ENCODE measurements at places on chromosomes 4 and X.
A peak's percentile ranks its signal among the peaks of the same experiment; 100 is the strongest.

GRCh38 chr4:138975225-138975624 is 40.4 kb upstream of the NOCT start:
- H3K27me3 ChIP-seq, result no peaks in the 10 kb centered on the region
- no peaks in the 10 kb centered on the region for H3K36me3 ChIP-seq
- no peak overlapping the region for H3K27ac ChIP-seq
- no peaks in the 10 kb centered on the region for H3K4me1 ChIP-seq
- no peak overlapping the region for H3K4me3 ChIP-seq
- DNase-seq, result no peak

DNA sequence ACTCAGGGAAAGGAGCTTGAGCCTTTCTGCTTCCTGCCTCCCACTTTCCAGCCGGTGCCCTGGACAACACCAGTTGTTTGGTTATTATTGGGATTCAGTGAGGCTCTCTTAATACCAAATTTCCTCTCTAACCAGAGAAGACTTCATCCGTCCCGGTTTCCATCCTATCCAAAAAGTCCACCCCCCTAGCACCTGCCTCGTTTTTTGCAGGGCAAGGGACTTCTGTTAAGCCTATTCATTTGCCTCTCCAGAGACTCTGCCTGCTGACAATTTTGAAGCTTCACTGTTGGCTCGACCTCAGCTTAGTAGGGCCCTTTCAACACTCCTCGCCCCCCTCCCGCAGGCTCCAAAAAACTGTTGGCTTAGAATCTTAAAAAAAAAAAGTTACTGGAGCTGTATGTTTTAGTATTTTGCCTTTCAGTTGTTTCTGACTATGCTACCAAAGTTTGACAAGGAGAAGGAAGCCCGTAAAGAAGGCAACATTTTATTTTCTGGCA is 779 bp upstream of the PRSS12 start:
- H3K36me3 ChIP-seq, result no peaks in the 10 kb centered on the region
- no peak overlapping the region for H3K27ac ChIP-seq
- DNase-seq, result no peak
- H3K4me3 ChIP-seq, result peak overlapping the region; percentile 61
- H3K4me1 ChIP-seq, result peaks cover 13% of the 10 kb centered on the region

GRCh38 chr4:2254665-2255500 is 7.0 kb downstream of the MXD4 start:
- H3K27ac ChIP-seq, result no peak overlapping the region
- peaks cover 2% of the 10 kb centered on the region for H3K36me3 ChIP-seq
- H3K4me3 ChIP-seq, result no peak overlapping the region
- no peaks in the 10 kb centered on the region for H3K4me1 ChIP-seq
- no peaks in the 10 kb centered on the region for H3K27me3 ChIP-seq
- DNase-seq, result peak; percentile 20

GRCh38 chrX:153476666-153477363 is 6.4 kb upstream of the HAUS7 start:
- H3K27ac ChIP-seq, result no peak overlapping the region
- H3K4me3 ChIP-seq, result no peak overlapping the region

DNA sequence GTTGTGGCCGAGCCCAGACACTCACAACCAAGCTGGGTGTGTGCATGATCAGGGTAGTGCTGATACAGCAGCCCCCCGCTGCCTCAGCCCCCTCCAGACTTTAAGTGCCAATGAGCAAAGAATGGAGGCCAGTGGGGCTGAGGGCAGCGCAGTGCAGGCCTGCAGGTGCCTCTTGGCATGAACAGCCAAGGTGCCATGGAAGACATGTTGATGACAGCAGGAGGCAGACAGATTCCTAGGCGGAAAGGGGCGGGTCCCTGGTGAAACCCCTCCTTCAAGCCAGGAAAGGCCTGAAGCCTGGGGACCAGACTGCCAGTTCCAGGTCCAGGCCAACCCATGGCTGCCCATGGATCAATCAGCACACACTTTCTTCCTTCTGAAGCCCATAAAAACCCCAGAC is 253.3 kb upstream of the ETNPPL start:
- H3K27ac ChIP-seq, result no peak overlapping the region
- peaks cover 11% of the 10 kb centered on the region for H3K27me3 ChIP-seq
- peaks cover 3% of the 10 kb centered on the region for H3K4me1 ChIP-seq
- no peaks in the 10 kb centered on the region for H3K36me3 ChIP-seq
- no peak overlapping the region for H3K4me3 ChIP-seq

DNA sequence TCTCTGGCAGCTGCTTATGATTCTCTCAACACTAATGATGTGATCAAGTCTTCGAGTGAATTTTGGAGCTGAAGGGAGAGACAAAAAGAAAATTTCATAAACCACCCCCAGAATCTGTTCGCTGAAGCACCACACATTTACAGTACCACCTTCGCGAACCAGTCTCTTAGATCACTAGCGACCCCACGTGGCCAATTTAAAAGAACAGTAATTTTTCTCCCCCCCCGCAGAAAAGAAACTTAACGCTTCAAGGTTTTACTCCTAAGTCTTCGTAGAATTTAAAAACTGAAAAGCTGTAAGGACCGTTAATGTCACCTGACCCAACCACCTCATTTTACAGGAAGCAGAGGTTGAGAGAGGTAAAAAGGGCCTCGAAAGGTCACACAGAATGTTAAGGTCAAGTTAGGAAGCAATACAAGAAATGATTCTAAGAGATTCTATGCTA is 187.5 kb downstream of the QDPR start:
- no peak overlapping the region for H3K4me3 ChIP-seq
- peak; percentile 56 for DNase-seq
- peaks cover 23% of the 10 kb centered on the region for H3K27me3 ChIP-seq
- H3K4me1 ChIP-seq, result peaks cover 9% of the 10 kb centered on the region
- no peak overlapping the region for H3K27ac ChIP-seq
- H3K36me3 ChIP-seq, result no peaks in the 10 kb centered on the region

GRCh38 chr4:42656944-42657792 is at the start of gene ATP8A1:
TSS of gene ATP8A1 (minus strand) at chr4:42657105. CDS start at chr4:42656873, 232 bp downstream.
- peak; percentile 94 for DNase-seq
- H3K27ac ChIP-seq, result peak within 1 kb of the TSS; percentile 96
- H3K4me1 ChIP-seq, result peaks cover 41% of the 10 kb centered on the region
- peaks cover 24% of the 10 kb centered on the region for H3K36me3 ChIP-seq
- H3K4me3 ChIP-seq, result peak within 1 kb of the TSS; percentile 91

GRCh38 chrX:40165861-40166260 is 68.1 kb upstream of the BCOR start:
- H3K4me1 ChIP-seq, result peaks cover 41% of the 10 kb centered on the region
- no peak overlapping the region for H3K4me3 ChIP-seq
- no peak for DNase-seq
- no peak overlapping the region for H3K27ac ChIP-seq
- H3K27me3 ChIP-seq, result peaks cover 7% of the 10 kb centered on the region

DNA sequence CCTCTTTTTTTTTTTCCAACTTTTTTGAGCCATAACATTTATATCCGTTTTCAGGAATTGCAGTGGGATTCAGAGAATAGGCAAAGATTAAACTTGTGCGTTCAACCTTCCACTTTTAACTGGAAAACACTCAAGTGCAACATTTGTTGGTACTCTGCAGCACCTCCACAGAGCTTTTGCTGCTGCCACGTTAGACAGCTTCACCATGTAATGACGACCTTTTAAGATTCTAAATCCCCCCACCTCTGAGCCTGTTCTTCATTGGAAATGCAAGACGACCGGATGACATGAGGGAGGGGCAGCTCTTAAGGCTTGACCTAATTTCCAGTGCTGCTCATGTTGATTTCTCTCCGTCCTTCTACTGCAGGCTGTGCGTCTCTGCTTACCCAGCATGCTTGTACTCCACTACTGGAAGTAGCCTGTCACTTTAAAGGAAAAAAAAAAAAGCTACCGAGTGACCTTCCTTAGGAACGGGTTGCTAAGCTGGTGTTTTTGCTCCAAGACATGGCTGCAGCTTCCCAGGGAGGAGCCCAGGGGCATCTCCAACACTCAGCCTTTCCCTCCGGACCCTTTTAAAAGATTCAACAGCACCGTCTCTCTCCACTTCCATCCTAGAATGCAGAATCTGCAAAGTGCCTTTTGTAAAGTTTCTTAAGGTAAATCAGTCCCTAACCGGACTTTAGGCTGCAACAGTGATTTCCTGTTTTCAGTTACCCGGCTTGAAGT is at the start of gene CC2D2A:
TSS of gene CC2D2A (plus strand) at position 481 of the 726 bp plus-strand sequence. CDS start 6,051 bp downstream, outside the sequence.
- DNase-seq, result no peak
- no peaks in the 10 kb centered on the region for H3K36me3 ChIP-seq
- H3K27ac ChIP-seq, result no peak within 1 kb of the TSS
- H3K27me3 ChIP-seq, result peaks cover 4% of the 10 kb centered on the region
- peaks cover 12% of the 10 kb centered on the region for H3K4me1 ChIP-seq

DNA sequence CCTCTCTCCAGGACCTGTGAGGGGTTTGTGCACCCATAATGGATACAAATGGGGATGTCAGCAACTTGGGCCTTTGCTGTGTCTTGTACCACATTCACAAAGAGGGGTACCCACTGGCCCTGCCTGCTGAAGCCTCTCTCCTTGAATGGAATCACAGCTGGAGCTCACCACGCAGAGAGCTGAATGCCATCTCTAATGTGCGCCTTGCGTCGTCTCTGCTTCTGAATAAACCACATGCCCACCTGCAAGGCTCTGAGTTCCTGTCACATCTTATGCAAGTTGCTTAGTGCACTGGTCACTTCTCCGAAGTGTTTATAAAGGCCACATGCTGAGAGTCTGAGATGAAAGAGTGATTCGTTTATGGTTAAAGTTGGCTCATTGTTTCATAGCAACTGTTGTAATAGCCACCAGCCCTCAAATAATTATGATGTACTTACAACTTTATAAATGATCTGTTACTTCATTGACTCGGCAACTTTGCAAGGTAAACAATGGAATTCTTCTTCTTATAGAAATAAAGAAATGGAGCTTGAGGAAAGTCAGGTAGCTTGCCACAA is 6.2 kb upstream of the PUDP start:
- no peaks in the 10 kb centered on the region for H3K36me3 ChIP-seq
- H3K4me3 ChIP-seq, result no peak overlapping the region
- H3K4me1 ChIP-seq, result no peaks in the 10 kb centered on the region
- H3K27me3 ChIP-seq, result peaks cover 5% of the 10 kb centered on the region
- H3K27ac ChIP-seq, result no peak overlapping the region

- no peaks in the 10 kb centered on the region for H3K4me1 ChIP-seq
- H3K36me3 ChIP-seq, result no peaks in the 10 kb centered on the region
- no peak overlapping the region for H3K27ac ChIP-seq
- H3K4me3 ChIP-seq, result no peak overlapping the region
- DNase-seq, result no peak
Observed at GRCh38 chr4:154086247-154086646, 297.4 kb upstream of the SFRP2 start.

- H3K4me1 ChIP-seq, result peaks cover 40% of the 10 kb centered on the region
- H3K4me3 ChIP-seq, result peak overlapping the region; percentile 85
- H3K36me3 ChIP-seq, result peaks cover 16% of the 10 kb centered on the region
- no peak for DNase-seq
- no peaks in the 10 kb centered on the region for H3K27me3 ChIP-seq
Observed at GRCh38 chrX:24023544-24023943, 3.4 kb downstream of the KLHL15 start.

GRCh38 chr4:3766785-3767569 is 792 bp downstream of the ADRA2C start:
- H3K36me3 ChIP-seq, result peaks cover 1% of the 10 kb centered on the region
- peaks cover 7% of the 10 kb centered on the region for H3K4me1 ChIP-seq
- peaks cover 74% of the 10 kb centered on the region for H3K27me3 ChIP-seq
- no peak overlapping the region for H3K4me3 ChIP-seq
- H3K27ac ChIP-seq, result no peak overlapping the region

- H3K36me3 ChIP-seq, result no peaks in the 10 kb centered on the region
- no peak overlapping the region for H3K27ac ChIP-seq
- no peaks in the 10 kb centered on the region for H3K27me3 ChIP-seq
- no peak overlapping the region for H3K4me3 ChIP-seq
- no peak for DNase-seq
- H3K4me1 ChIP-seq, result no peaks in the 10 kb centered on the region
Observed at GRCh38 chr4:167614866-167615265, 380.6 kb upstream of the SPOCK3 start.

- no peak for DNase-seq
- peaks cover 20% of the 10 kb centered on the region for H3K36me3 ChIP-seq
- H3K27me3 ChIP-seq, result peaks cover 8% of the 10 kb centered on the region
- H3K4me1 ChIP-seq, result peaks cover 45% of the 10 kb centered on the region
Observed at GRCh38 chrX:107709266-107709806, 66.3 kb downstream of the TSC22D3 start.

DNA sequence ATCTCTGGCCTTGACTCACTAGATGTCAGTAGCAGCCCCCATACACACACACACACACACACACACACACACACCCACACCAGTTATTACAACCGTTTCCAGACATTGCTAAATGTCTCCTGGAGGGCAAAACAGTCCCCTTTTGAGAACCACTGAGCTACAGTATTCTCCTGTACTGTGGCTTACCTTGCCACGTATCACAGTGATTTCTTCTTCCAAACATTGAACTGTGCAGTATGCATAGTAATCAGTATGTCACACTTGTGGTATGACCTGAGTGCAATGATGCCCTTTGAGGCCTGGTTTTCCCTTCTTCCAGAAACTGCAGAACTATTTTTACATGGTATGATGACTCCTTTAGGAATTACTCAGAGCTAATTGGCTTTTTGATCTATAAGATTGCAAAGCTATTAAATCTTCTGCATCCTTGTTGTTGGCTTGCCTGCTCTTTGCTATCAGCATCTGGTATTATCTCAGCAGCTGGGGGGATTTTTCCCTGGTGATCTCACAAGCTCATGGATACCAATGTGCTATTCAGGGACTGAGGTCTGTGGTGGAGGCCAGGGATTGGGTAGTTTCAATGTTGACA is 3.6 kb upstream of the THOC2 start:
- H3K27me3 ChIP-seq, result no peaks in the 10 kb centered on the region
- no peak for DNase-seq

- no peak for DNase-seq
- no peak overlapping the region for H3K27ac ChIP-seq
- no peaks in the 10 kb centered on the region for H3K4me1 ChIP-seq
- H3K4me3 ChIP-seq, result no peak overlapping the region
Observed at GRCh38 chr4:102847687-102848086, 20.3 kb upstream of the UBE2D3 start.

GRCh38 chr4:143358923-143359643 is 22.4 kb downstream of the GAB1 start:
- H3K4me1 ChIP-seq, result peaks cover 19% of the 10 kb centered on the region
- H3K4me3 ChIP-seq, result no peak overlapping the region
- DNase-seq, result peak; percentile 39
- peak overlapping the region; percentile 39 for H3K27ac ChIP-seq
- H3K27me3 ChIP-seq, result peaks cover 8% of the 10 kb centered on the region

GRCh38 chr4:141328560-141329173 is 108.0 kb downstream of the ZNF330 start:
- no peak for DNase-seq
- H3K27ac ChIP-seq, result no peak overlapping the region
- H3K27me3 ChIP-seq, result peaks cover 25% of the 10 kb centered on the region
- peaks cover 2% of the 10 kb centered on the region for H3K4me1 ChIP-seq
- H3K36me3 ChIP-seq, result no peaks in the 10 kb centered on the region

DNA sequence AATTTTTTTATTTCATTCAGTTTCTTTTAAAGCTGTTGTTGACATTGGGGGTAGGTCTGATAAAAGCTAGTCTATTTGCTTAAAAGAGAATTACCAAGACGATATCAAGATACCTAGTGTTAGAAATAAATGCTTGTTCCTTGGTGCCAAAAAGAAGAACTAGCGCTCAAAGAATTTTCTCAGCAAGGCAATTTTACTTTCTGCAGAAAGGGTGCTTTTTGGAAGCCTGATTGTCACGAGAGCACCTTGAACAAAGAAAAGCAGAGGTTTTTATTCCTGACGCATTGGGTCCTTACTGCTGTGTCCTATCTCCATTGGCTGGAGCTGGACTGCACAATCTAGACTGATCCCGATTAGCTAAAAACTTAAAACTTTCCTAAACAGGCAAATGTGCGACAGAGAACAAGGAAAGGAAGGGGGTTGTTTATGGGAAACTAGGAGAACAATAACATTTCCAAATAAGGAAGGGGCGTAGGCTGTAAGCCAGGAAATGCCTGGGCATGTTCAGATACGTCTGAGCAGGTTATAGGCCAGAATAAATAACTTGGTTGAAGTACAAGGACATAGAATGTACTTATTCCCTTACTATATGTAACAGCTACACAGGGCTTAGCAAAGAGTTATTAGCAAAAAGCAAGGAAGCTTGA is 50.3 kb upstream of the STPG2 start:
- no peak for DNase-seq
- no peaks in the 10 kb centered on the region for H3K36me3 ChIP-seq
- no peak overlapping the region for H3K4me3 ChIP-seq
